ENCODE measurements at places on chromosomes 13 and 19.
A peak's percentile ranks its signal among the peaks of the same experiment; 100 is the strongest.

DNA sequence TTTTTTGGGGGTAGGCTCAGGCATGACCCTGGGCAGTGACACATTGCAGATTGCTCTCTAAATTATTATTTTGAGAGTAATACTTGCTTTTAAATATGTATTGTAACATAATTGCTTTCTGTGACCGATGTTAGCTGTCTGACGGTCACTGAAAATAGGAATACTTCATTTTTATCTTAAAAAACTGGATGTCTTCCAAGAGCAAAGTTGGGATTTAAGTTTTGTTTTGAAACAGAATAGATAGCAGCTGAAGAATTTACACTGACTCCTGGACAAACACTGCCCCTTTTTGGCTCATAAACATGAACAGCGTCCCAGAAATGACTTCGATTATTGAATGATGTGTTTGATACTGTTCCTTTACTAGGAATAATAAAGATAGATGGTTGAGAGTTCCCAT, 535.9 kb downstream of the GPC5 start:
- DNase-seq: no peak

- no peak for DNase-seq
These were observed 1357.8 kb upstream of the ATXN8OS start for GRCh38 chr13:68749796-68750195.

- DNase-seq: no peak
These were observed 263.7 kb downstream of the SLITRK6 start for GRCh38 chr13:85535316-85536084.

DNA sequence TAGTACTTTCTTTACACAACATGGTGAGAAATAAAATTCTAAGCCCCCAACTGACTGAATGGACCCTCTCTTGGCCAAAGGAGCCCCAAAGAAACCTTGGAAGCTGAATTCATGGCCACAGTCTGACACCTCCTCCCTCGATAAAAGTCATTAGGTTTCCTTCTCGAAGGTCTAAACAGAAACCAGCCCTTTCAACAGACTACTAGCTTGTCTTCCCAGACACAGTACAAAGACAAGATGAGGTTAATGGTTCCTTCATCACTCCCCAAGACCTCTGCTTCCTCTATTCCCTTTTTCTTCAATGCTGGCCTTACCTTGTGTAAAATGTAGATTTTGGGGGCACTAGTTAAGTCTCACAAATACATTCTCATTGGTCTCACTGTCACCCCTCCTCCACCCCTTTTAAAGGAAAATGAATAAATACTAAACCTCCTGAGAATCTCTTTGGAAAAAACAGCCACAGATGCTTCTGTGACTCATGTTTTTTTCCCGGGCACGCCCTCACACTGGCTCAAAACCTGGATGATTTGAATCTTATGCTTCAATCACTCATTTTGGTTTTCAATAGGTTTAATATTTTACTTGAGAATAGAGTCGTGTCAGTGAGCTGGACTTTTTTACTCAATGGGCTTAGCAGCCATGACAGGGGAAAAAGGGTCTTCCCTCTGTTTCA, 65.8 kb upstream of the MED4 start:
- DNase-seq: peak; percentile 47

DNA sequence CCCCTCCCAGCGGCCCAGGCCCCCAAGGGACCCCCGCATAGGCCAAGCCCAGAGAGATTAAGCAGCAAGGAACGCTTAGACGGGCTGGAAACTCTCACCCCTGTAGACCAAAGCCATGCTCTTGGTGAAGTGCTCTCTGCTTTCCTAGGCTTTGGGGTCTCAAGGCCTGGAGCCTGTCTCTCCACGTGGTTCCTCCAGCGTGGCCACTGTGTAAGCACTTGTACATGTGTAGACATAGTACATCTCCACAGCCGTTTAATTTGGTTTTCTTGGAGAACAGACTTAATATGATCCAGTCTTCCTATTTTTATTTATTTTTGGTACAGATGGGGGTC, 1.1 kb downstream of the NUDT19 start:
- no peak for DNase-seq

DNA sequence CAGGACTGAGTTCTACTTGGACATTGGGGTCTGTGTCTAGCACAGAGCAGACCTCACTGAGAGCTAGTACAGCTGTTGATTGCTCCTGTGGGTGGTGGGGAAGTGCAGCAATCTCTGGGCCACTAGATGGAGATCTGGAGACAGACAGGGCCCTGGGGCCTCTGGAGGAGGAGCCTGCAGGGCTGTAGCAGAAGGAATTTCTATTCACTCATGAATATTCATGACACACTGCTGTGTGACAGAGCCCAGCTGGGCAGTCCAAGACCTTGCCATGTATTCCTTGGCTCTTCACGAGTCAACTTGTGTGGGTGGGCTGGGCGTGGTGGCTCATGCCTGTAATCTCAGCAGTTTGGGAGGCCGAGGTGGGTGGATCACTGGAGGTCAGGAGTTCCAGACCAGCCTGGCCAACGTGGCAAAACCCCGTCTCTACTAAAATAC, 37.5 kb downstream of the SUGP2 start:
- DNase-seq: peak; percentile 78

GRCh38 chr19:2783781-2784145, 690 bp upstream of the SGTA start:
- no peak for DNase-seq

DNA sequence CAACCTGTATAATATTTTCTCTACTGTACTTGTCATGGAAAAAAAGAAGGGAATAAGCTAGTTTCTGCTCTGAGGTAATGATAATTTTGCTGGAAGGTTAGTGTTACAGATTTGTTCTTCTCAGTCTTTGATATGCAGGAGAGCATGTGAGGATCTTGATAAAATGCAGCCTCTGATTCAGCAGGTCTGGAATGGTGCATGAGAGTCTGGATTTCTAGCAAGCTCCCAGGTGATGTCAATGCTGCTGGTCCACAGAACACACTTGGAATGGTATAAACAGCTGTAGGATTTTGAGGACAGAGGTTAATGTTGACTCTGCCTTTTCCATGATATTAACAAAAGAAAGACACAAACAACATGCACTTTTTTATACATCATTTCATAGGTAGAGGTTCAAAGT, 173.6 kb downstream of the NDFIP2 start:
- DNase-seq: no peak

- DNase-seq: no peak
These were observed 9.2 kb downstream of the PAN3 start for GRCh38 chr13:28147495-28147894.

DNA sequence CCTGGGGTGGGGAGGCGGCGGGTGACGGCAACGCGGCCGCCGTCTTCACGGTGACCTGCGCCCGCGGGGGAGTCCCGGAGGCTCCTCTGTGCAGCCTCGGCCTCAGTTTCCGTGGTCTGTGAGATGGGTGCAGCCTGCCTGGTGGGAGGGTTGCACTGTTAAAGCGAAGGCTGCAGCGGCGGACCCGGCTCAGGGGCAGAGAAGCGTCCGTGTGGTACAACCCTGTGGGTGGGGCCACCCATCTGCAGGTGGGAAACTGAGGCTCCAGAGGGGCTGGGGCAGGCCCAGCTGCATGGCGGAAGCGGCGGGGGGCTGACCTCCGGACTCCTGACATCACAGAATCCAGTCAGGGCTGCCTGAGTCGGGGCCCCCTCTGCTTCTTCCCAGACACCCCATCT, 481 bp downstream of the FGF22 start:
- DNase-seq: no peak

GRCh38 chr19:35727053-35727955, 9.5 kb downstream of the KMT2B start:
- DNase-seq: no peak

GRCh38 chr19:52935434-52935833, 12.2 kb upstream of the ZNF888 start:
- peak; percentile 28 for DNase-seq

DNA sequence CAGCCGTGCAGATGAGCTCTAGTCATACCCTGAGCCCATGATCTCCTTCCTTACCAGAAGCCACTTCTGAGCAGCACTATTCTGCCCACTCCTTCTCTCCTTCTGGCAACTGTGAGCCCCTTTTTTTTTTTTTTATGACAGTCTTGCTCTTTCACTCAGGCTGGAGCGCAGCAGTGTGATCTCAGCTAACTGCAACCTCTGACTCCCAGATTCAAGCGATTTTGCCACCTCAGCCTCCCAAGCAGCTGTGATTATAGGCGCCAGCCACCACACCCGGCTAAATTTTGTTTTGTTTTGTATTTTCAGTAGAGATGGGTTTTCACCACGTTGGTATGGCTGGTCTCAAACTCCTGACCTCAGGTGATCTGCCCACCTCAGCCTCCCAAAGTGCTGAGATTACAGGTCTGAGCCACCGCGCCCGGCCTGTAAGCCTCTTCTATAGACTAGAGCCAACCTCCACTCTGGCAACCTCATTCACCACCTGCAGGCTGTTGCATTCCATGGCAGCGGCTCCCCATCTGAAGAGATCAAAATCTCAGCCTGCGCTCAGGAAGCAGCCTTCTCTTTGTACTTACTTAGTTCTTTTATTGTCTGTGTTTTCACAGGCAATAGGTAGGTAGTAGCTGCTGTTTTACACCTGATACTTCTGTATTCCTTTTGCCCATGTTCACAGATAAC, 34.8 kb upstream of the NDFIP2 start:
- DNase-seq: no peak

DNA sequence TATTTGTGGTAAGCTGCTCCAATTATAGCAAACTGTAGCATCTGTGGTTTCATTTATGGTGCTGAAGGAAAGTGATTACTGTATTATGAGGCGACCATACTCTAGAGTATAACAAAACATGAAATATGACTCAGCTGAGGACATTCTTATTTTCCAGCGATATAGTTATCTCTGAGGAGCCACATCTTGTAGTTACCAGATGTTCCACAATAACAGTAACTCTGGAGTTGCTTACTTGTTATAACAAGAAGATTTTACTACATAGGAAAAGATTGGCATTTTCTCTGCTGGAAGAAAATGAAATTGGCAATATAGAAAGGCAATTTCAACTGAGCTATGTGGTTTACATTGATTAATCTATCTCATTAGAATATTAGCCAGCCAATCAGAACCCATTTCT, 1634.2 kb downstream of the PCDH9 start:
- DNase-seq: no peak

- DNase-seq: peak; percentile 34
These were observed 995 bp upstream of the MKNK2 start for GRCh38 chr19:2051773-2052704.

DNA sequence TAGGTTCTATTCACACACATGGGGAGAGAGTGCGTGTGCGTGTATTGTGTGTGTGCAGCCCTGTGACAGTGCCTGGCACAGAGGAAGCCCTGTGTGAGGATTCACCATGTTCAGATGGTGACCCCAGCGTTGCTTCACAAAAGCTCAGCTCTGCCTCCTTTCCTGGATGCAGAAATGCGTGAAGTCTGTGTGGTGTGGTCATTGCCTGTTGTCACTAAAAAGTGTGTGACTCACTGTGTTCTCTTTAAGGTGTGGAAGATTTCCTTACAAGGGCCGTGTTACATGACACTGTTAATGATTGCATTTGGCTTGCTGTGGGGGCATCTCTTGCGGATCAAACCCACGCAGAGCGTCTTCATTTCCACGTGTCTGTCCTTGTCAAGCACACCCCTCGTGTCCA, 19.5 kb upstream of the DCUN1D2 start:
- no peak for DNase-seq

DNA sequence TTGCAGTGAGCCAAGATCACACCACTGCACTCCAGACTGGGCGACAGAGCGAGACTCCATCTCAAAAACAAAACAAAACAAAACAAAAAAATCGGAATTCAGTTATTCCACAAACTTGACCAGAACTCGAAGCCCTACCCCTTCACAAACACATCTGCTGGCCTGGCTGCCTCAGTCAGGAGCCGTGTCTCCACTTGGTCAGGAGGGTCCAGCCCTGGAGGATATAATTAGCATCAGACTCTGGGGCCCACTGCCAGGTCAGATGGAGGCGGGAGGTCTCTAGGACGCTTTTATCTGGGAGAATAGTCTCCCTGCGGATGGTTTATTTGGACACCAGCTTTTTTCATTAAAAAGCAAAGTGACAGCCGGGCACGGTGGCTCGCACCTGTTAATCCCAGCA, 8.0 kb downstream of the ELL start:
- DNase-seq: no peak

DNA sequence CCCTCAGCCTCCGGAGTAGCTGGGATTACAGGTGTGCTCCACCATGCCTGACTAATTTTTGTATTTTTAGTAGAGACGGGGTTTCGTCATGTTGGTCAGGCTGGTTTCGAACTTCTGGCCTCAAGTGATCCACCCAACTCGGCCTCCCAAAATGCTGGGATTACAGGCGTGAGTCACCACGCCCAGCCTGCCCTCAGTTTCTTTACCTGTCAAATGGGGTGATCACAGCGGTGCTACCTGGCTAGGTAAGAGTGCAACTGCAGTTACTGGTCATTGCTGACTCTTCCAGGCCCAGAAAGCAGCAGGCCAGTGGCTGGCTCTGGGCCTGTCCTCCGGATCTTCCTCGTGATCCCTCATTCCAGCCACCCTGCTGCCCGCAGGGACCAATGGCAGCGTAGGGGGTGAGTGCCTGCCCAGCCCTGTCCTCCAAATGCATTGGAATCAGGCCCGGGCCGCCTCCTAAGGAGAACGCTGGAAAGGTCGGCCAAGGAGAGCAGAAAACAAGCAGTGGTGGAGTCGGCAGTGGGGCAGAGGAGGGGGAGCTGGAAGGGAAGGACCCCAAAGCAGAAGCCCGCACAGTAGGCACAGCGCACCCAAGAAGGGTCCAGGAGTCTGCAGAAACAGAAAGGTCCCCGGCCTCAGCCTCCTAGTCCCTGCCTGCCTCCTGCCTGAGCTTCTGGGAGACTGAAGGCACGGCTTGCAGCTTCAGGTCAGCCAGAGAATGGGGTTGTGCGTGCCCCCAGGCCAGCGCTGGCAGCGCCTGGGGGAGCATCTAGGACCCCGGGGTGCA, 1.8 kb upstream of the SLC27A1 start:
- peak; percentile 61 for DNase-seq

- peak; percentile 8 for DNase-seq
These were observed 1.8 kb upstream of the CEACAM8 start for GRCh38 chr19:42596391-42597072.

GRCh38 chr19:18840288-18841267, 8.8 kb downstream of the UPF1 start:
- no peak for DNase-seq

- DNase-seq: peak; percentile 48
These were observed 9.5 kb downstream of the NFILZ start for GRCh38 chr19:8639821-8640401.
